ENCODE measurements at places on chromosomes 1 and 21.

DNA sequence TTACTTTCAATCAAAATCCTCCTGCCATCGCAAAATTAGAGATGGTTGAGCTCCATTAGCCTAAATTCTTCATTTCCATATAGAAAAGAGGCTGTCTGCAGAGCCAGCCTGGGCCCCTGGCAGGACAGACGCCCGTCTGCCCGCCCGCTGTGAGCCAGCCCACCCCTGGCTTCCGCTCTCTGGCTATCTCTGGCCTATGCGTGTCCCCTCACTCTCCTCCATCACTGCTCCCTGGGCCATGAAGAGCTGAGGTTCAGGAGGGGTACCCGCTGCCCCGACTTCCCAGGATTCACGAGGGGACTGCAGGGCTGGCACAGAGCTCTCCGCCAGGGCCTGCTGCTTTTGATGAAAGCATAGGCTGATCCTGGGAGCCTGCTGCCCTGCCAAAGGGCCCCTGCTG is 117.6 kb downstream of the CASZ1 start:
- DNase-seq = no peak

DNA sequence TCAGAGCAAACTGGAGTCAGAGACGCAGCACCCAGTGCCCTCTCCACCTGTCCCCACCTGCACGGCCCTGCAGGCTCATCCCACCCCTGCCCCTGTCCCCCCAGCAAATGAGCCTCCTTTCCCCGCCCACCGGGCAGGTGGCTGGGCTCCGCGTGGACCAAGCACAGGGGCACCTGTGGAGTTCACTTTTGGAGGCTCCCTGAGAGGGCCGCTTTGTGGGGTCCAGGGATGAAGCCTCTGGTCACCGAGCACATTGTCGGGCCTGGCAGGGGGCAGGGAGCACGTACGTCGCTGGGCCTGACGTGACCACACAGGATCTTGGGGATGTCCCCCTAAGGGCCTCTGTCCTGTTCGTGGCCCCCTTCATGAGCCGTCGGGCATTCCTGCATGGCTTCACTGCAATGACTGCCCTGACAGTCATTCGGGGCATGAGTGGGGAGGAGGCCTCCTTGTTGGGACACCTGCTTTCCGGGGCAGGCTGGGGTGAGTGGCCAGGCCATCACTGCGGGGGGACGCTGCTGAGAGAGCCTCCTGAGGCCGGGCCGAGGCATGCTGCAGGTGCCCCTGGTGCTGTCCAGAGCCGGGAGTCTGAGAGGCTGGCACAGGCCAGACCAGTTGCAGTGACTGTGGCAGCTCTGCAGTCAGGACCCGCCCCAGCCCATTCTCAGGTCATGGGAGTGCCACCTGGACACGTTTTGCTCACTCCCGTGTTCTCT is 19.7 kb downstream of the SLX9 start:
- DNase-seq = no peak

- no peak for DNase-seq
Observed at GRCh38 chr21:29307718-29308455, 9.2 kb downstream of the BACH1 start.

GRCh38 chr1:155650231-155650757 is 38.3 kb downstream of the YY1AP1 start:
- no peak for DNase-seq

- DNase-seq = no peak
Observed at GRCh38 chr1:110872745-110873720, at the start of gene CD53. TSS of gene CD53 (plus strand) at chr1:110873148. CDS start at chr1:110891409, 18,261 bp downstream.

DNA sequence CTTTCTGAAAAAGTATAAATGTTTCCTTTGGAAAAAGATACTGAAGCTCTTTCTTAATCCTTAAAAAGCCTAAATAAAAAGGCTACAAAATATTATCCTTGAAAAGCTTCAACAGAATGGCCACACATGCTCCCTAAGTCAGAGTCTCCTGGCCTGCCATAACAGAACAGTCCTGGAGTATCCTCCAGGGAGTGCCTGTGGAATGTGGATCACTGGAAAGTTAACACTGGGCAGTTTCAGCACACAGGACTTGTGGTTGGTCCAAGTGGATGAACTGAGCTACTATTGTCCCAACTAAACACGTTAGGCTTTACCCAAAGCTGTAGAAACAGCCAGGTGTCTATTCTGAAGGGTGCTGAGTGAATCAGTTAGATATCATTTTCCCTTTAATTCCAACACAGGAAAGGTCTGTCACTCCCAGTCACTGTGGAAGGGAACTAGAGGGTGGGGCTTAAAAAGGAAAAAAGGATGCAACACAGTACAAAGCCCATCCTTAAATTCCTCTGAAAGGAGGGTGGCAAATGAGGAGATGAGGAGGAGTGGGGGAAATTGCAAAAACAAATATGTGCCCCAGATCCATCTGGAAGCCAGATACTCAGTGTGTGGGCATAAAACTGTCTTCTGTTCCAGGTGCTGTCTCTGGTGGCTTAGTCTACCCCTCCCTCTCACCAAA is 196.3 kb upstream of the SPAG17 start:
- DNase-seq = no peak

DNA sequence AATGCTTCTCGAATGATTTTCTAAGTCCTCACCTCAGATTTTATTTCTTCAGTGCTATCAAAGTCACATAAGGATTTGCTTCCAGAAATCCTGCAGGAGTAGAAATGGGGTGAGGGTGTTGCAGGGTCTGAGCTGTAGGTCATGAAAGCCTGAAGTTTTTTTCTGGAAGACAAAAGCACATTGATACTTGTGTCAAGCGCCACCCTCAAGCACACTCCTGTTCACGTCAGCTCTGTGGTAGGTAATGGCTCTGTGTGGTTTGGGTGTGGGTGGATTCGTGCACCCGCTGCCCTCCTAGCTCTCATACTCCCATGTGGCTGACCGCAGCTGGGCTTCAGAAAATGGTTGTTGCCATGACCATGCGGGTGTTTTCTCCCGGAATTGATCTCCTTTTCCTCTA is 39.9 kb downstream of the AKNAD1 start:
- DNase-seq = no peak

GRCh38 chr1:161222175-161223019 is 1.0 kb downstream of the APOA2 start:
- DNase-seq = no peak

GRCh38 chr1:211335522-211336157 is 9.0 kb downstream of the TRAF5 start:
- peak; percentile 44 for DNase-seq

DNA sequence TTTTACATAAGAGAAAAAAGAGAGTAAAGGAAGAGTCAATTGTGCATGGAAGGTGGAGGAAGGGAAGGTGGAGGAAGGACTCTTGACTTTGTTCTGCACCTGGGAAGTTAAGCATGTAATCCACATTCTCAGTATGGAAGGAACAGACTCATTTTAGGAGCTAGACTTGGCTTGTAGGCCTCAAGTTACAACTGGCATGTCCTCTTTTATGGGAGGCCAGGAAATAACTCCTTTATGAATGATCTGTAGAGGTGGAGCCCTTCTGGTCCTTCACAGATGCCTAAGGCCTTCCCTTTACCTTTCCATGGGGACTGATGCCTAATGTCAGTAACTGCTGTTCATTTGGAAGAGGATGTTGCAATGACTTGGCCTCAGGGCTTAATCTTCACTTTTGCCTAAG is 29.4 kb upstream of the CCSAP start:
- DNase-seq = no peak

GRCh38 chr1:116874733-116875249 is 34.9 kb upstream of the PTGFRN start:
- DNase-seq = no peak

DNA sequence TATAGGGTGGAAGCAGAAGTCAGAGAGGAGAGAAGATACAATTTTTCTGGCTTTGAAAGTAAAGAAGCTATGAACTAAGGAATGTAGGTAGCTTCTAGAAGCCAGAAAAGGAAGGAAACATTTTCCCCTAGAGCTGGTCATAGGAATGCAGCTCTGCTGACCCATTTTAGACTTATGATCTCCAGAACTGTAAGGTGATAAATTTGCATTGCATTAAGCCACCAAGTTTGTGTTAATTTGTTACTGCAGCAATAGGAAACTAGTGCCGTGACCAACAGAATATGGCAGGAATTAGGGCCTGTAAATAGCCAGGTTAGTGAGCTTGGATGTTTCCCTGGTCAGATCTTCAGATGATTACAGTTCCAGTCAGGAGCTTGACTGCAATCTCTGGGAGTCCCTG is 244.3 kb upstream of the C1orf105 start:
- DNase-seq = no peak

DNA sequence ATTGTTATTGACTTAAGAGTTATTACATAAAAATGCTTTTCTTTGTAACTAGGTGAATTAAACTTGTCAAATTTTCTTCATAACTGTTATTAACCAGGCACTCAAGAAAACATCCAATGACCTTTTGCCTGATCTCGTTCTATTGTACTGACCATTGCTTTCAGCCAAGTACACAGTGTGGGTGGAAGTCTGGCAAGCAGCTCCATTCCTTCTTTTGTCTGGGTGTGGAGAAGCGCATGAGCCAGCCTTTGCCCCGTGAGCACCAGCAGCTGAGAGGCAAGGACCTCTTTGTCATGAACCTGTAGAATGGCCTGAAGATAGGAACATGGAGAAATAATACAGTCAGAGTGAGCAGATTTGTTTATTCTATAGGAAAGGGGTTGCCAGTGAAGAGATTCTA is 57.5 kb downstream of the IARS2 start:
- no peak for DNase-seq

GRCh38 chr1:183588827-183589226 is 1.4 kb downstream of the NCF2 start:
- DNase-seq = no peak

- DNase-seq = no peak
Observed at GRCh38 chr21:32599526-32599925, 12.7 kb downstream of the CFAP298 start.

DNA sequence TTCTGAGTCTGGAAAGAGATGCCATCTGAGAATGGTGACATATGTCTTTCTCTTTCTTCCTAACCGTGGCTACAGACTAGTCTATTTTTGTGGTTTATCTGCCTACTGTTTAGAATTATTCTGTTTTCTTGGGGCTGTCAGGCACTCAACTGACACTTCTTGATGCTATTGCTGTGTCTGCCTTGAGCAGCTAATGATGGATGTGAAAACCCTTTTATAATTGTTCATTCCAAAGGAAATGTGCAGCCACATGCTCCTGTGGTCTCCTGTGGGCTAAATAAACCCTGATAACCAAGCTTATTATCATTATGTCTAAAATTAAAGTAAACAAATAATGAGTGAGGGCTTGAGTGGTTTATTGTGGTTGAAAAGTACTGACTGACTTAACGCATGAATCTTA is 52.7 kb upstream of the CXADR start:
- no peak for DNase-seq

- DNase-seq = no peak
Observed at GRCh38 chr1:54965624-54966340, 14.6 kb upstream of the TMEM61 start.

GRCh38 chr1:11568687-11569086 is 85.5 kb downstream of the FBXO2 start:
- DNase-seq = no peak

GRCh38 chr1:117037802-117038201 is 22.3 kb upstream of the TTF2 start:
- DNase-seq = no peak

DNA sequence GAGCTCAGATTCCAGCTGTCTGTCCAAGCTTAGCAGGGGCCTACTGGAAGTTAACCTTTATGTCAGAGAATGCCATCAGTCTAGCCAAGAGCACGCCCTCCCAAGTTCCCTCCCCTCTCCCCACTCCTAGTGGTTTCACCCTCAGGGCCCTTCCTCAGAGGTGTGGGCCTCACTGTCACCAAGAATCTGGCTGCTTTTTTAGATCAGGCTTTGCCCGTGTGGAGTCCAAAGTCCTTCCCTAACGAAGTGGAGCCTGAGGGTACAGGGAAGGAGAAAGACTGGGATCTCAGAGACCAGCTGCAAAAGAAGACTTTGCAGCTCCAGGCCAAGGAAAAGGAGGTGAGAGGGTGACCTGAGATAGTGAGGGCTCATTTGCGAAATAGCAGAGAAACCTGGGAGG is 4.1 kb downstream of the C1orf74 start:
- DNase-seq = no peak

Data from vagina (tissue), 2 donors.